AG04449 (cell line): ENCODE measurements at places on chromosomes 16 and 17.

- DNase-seq, result no peak
Observed at GRCh38 chr17:63930951-63931575, 1.1 kb downstream of the CD79B start.

GRCh38 chr17:2789700-2790099 lies 6.5 kb upstream of the RAP1GAP2 start:
- DNase-seq, result no peak

DNA sequence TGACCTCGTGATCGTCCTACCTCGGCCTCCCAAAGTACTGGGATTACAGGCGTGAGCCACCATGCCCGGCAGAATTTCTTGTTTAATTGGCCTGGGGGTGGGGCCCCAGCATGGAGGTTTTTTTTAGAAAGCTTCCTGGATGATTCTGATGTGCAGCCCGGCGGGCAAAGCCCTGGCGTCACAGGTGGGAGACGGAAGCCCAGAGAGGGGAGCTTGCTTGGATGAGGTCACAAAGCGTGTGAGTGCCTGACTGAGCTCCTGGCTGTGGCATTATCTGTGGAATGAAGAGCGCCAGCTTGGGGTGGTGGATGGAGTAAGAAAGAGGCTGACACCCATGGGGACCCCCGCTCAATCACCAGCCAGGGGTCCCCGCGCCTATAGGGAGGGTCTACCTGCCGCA lies 4.1 kb downstream of the VASN start:
- DNase-seq, result no peak

GRCh38 chr16:80570106-80570478 lies 29.3 kb downstream of the DYNLRB2 start:
- no peak for DNase-seq

DNA sequence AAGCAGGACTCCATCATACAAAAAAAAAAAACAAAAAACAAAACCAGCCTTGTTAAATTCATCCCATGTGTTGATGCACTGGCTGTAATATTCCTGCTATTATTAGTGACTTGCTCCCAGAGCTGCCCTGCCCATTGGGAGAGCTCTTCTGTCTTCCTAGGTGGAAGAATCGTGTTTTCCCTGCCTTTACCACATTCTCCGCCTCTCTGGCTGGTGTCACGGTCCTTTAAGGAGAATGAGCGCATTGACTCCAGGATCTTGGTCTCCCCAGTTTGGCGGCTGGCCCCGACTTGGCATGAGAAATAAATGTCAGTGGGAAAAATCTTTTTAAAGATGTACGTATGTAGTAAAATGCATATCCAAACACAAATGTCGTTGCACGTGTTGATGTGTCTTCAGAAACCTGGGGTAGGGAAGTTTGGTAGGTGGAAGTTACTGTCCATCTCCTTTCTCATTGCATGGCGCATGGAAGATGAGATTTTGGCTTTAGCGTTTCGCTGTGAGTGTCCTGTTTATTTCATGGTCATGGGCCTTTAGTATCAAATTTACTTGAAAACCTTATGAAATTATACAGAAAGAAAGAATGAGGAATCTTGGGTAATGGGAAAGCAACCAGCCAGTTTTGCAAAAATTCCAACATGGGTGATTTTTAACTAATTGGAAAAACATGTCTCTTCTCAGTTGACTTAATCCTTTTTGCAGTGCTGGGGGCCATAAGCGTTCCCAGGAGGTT lies 15.5 kb downstream of the RMI2 start:
- DNase-seq, result no peak

DNA sequence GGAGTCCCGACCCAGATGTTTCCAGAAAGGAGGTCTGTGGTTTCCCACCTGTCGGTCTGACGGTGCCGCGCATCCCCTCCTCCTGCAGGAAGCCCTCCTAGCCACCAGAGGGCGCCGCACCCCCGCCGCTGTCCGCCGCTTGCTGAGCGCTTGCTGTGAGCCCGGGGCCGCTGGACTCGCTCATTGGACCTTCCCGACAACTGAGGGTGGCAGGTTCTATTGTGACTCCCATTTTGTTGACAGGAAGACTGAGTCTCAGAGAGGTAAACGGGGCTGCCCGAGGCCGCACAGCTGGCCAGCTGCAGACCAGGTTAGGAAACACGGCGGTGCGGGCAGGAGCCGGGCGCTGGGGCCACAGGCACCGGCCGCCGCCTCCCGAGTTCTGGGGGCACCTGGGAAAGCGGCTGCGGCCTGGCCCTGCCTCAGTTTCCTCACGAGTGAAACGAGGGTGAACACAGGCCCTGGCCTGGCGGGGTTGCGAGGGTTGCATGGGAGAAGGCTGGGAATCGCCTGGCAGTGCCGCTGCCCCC lies 191.1 kb upstream of the CIBAR2 start:
- no peak for DNase-seq

- DNase-seq, result no peak
Observed at GRCh38 chr16:54690710-54691109, 240.0 kb upstream of the IRX5 start.

DNA sequence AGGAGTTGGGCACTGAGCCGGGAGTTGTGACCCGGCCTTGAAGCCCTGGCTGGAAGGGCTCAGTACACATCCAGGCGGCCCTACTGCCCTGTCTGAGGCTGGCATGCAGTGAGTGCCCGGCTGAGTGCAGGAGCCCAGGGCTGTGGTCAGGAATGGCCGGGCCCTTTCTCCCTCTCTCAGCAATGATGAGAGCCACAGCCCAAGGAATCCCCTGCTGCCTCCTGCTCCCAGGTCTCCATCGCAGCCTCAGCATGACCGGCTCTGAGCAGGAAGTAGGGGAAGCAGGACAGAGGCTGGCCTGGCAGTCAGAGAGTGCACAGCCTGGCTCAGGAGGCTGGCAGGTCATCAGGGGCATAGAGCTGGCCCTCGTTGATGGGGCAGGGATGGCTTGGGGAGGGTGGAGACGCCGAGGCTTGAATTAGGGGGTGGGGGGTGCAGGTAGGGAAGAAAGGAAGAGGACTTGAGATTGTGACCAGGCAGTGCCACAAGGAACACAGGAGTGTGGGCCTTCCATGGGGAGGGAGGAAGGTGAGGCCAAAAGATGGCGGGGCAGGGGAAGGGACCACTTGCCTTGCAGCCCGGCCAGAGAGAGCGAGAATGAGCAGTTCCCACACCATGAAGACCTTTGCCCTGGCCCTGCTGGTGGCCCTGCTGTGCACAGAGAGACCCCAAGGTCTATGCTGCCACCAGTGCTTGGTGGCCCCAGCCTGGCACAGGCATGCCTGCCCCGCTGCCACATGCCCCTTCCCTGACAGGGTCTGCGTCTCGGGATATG lies 32.1 kb upstream of the KRT17 start:
- no peak for DNase-seq

DNA sequence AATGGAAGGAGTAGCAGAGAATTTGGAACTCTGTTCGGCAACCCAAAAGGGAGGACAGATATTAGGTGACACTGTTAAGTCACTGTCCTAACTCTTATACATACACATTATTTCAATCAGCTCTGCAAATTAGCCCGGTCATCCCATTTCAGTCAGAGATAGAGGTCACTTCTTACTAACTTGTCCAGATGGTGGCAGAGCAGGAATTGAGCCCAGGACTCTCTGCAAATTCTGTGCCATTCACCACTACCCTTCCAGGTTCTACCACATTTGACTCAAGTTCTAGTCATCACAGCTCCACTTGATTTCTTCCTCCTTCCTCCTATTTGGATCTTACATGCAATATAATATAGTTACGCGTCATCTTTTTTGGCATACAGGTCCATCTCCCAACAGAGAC lies 35.9 kb upstream of the NUDT7 start:
- DNase-seq, result no peak

- no peak for DNase-seq
Observed at GRCh38 chr17:41625602-41626001, 1.2 kb upstream of the KRT17 start.

GRCh38 chr17:71192848-71193247 lies 928.0 kb upstream of the SOX9 start:
- no peak for DNase-seq

- DNase-seq, result no peak
Observed at GRCh38 chr16:85312642-85313525, 200.6 kb upstream of the CIBAR2 start.
